ENCODE measurements at places on chromosomes 5 and 9.

DNA sequence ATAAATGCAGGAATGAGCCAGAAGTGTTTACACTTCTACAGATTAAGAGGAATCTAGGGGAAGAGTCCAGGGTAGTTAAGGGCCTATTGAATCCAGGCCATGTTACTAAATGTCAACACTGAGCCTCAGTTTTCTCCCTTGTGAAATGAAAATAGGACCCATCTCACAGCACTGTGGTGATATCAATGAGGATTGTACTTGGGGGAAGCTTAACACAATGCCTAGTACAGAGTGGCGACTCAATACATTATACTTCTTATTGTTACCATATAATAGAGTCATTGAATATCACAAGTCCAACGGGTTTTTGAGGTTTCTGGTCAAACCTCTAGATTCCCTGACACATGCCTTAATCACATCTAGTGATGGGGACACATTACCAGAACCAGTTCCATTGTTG lies 4.6 kb downstream of the TRUB2 start:
- no peak for DNase-seq

DNA sequence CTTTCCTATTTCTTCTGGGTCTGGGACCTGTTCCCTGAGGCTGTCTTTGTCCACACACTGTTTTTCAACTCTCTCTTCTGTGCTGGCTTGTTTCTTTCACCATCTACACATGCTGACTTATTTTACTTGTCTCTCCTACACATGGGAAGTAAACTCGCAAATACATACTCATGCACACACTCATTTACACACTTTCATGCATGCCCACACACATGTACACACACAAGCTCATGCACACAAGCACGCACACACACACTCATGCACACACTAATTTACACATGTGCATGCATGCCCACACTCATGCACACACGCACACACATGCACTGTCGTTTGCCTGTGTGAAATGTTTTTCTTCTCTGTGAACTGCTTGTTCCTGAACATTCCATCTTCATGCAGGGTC lies 169.0 kb downstream of the IRX2 start:
- no peak for DNase-seq

DNA sequence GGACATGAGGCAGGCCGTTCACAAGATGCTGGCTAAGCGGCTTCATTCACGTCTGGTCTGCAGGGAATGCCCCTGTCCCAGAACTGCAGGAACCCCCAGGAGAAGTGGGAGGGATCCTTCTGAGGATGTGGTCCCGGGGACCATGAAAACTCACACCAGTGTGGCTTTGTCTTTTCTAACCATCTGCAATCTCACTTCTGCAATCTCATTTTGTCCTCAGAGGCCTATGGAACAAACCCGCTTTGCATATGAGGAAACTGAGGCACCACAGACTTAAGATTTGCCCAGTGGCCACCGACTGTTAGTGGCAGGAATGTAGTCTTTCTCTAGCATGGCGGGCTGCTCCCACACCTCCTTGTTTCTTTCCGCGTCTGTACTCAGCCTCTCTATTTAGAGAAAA lies 6.9 kb downstream of the CXCL14 start:
- no peak for DNase-seq

DNA sequence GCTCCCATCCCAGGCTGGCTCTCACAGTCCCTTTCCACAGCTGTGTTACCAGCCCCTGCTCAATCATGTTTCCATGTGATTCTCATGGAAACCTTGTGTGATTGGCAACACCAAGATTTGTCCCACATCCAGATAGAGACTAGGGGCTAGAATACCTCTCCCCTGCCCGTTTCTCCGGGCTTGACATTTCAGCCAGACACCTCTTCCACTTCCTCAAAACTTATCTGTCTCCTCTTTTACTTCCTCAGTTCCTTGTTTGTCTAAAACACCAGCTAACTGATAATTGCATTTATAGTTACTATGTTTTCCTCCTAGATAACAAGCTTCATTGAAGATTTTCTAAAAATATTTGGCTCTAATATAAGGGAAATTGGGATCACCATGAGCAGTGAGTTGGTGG lies 16.6 kb upstream of the KCNMB1 start:
- DNase-seq, result no peak

DNA sequence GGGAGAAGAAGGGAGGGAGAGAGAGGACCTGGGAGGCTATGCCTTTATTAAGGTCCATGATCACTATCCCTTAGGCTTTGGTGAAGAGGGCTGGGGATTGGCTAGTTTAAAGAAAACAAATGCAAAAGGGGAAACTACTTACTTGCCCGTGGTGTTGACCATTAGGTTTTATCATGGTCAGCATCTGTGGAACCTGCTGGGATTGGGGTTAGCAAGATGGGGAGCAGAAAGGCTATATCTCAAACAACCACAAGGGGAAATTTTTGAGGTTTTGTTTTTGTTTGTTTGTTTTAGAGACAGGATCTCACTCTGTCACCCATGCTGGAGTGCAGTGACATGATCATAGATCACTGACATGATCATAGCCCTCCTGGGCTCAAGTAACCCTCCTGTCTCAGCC lies 9.0 kb upstream of the RAD23B start:
- DNase-seq, result no peak

DNA sequence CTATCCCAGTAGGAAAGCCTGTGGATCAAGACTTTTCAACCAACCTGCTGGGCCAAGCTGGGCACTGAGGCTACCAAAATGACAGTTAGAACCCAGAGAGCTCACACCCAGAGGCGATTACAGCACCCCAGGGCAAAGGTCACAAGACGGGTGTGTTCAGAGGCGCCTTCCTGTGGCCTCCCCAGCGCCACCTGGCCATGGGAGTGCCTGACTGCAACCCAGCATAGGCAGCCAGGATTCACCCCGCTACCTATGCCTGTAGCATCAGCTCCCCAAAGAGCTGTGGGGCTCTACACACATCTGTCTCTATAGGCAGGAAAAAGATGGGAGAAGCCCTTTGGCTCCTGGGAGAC lies 33.5 kb downstream of the PDGFRB start:
- DNase-seq, result peak; percentile 65

GRCh38 chr5:116395226-116395625 lies 179.4 kb downstream of the SEMA6A start:
- DNase-seq, result no peak

DNA sequence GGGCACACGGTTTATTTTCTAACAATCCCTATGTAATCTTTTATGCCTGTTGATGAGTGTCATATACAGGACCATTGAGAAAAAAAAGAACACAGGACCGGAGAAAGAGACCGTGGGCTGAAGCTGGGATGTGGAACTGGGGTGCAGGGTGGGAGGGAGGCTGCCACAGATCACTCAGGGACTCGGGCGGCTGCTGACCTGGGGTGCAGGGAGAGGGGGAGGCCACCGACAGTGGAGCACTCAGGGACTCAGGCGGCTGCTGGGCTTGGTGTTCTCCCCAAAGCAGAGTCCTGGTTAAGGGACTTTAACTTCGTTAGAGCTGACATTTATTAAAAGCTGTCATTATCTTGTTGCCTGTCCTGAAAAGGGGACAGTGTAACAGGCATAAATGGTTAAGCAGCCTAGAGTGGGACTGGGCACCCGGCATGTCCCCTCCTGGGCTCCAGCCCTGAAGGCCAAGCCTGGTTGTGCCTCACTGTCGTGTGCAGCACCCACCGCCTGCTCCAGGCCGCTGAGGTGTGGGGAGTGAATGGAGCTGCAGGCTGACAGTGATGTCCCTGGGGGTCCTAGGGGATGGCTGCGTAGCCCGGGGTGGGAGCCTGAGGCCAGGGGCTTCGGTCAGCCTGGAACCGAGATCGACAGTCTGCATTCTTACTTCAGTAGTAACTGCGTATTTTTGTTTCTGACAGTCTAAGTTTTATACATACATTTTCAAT lies 14.0 kb downstream of the NDUFS6 start:
- DNase-seq, result no peak

- DNase-seq, result no peak
Observed at GRCh38 chr5:102866237-102866600, 111.1 kb downstream of the PAM start.

- no peak for DNase-seq
Observed at GRCh38 chr5:56457887-56458812, 225.0 kb upstream of the ANKRD55 start.

GRCh38 chr9:4760122-4760521 lies 19.1 kb upstream of the AK3 start:
- DNase-seq, result no peak

GRCh38 chr5:181020688-181021087 lies 19.4 kb upstream of the BTNL9 start:
- DNase-seq, result no peak

- no peak for DNase-seq
Observed at GRCh38 chr5:1217596-1218206, 7.5 kb upstream of the SLC6A18 start.

- no peak for DNase-seq
Observed at GRCh38 chr5:172788771-172789686, 18.0 kb upstream of the DUSP1 start.

- no peak for DNase-seq
Observed at GRCh38 chr9:116156621-116157314, 3.2 kb downstream of the PAPPA start.

DNA sequence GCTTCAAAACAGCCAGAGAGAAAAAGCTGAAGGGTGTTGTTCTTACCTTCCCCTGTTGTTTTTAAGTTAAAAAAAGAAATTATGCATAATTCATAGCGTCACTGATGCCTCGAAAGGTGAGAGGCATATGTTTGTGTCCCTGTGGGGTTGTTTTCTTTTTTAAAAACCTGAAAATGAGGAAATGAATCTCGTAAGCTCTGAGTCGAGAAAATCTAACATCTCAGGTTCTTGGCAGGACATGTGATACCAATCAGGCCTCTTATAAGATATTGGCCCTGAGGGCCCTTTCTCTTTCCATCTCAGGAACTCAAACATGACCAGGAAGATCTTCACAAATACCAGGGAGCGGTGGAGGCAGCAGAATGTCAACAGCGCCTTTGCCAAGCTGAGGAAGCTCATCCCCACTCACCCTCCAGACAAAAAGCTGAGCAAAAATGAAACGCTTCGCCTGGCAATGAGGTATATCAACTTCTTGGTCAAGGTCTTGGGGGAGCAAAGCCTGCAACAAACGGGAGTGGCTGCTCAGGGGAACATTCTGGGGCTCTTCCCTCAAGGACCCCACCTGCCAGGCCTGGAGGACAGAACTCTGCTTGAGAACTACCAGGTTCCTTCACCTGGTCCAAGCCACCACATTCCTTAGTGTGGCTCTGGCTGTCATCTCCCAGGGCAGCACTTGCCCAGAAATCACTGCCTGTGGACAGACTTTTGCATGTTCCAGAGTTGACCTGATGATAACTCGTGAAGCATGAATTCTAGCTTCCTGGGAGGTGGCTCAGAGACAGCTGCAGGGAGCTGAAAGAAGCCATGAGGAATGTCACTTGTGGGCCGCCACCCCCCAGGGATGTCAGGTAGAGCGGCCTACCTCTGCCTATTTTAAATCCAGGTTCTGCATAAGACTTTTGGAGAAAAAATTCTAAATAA lies at the start of gene TAL2:
TSS of gene TAL2 (plus strand) at position 274 of the 921 bp plus-strand sequence. CDS start at position 314, 40 bp downstream.
- no peak for DNase-seq

GRCh38 chr9:109251080-109251775 lies 69.6 kb downstream of the EPB41L4B start:
- no peak for DNase-seq

DNA sequence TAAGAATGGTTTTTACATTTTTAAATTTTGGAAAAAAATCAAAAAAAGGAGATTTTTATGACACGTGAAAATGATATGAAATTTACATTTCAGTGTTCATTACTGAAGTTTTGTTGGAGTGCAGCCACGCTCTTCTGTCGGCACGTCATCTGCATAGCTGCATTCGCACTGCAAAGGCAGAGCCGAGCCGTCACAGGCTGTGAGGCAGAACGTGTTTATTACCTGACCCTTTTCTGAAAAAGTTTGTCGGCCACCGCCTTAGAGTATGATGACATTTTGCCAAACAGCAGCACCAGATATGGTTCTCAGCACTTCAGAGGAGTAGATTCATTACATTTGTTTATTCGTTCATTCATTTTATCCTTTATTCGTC lies 24.1 kb downstream of the HRH2 start:
- DNase-seq, result no peak

DNA sequence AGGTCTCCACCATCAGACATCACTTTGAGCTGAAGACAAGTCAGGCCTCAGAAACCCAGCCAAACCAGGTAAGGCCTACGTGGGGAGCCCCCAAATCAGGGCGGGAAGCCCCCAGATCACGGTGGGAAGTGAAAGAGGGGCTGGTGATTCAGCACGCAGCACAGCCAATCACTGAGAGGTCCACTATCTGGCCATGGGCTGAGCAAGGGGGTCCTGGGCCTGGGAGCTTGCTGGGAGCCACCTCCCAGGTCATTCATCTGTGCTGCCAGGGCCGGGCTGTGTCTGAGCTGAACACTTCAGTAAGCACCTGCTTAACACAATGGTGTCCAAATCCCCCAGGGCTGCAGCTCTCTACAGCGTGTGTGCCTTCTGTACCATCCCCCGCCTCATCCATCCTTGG lies 15.5 kb downstream of the MED10 start:
- no peak for DNase-seq

DNA sequence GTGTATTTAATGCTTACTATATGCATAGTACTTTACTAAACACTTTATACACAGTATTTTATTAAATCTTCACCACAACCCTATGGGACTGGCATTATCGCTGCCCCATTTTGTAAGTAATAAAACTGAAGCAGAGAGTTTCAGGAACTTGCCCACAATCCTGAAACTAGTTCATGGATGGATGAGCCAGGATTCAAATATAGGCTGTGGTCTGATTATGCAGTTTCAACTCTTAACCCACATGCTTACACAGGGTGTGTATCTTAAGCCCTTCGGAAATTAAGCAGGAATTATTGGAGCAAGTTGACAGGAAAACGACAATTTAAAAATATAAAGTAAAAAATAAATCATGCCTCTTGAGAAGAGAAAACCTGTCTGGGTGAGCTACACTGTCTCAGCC lies 109.0 kb downstream of the ATP10B start:
- no peak for DNase-seq

DNA sequence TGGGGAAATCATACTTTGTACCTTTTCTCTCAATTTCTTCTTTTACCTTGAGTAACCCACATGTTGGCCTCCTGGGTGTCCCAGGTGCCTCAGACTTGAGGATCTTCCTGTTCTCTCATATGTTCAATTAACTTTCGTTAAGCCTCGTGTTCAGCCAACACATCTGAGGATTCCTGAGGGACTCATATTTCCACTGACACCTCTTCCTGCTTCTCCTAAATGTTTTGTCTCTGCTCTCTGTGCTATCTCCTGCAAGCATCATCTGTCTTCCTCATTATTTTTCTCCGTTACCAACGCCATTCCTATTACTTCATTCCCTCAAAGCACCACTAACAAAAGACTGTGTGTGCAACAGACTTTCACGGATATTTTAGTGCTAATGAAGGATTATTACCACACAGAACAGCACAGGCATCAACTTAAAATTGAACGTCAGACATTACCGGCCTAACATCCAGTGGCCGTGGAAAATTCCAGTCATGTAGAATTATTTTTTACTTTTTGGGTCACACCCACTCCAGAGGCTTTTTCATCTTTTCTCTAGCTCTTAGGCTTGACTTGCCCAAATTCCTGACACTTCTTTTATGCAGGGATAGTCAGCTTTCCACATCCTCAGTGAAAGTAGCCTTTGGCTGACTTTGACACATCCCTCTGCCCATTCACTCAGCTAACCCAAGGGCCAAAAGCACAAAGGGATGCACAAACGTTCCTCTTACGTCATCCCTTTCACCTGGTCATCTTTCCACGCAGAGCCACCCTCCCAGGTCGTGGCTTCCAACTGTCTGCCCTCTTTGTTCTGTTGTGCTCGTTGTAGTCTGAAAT lies 46.0 kb upstream of the OSMR start:
- DNase-seq, result no peak

Measured in 8988T (cell line).